ENCODE measurements at places on chromosomes 2 and 18.

GRCh38 chr2:925309-925708 lies 25.3 kb upstream of the SNTG2 start:
- no peak for DNase-seq

DNA sequence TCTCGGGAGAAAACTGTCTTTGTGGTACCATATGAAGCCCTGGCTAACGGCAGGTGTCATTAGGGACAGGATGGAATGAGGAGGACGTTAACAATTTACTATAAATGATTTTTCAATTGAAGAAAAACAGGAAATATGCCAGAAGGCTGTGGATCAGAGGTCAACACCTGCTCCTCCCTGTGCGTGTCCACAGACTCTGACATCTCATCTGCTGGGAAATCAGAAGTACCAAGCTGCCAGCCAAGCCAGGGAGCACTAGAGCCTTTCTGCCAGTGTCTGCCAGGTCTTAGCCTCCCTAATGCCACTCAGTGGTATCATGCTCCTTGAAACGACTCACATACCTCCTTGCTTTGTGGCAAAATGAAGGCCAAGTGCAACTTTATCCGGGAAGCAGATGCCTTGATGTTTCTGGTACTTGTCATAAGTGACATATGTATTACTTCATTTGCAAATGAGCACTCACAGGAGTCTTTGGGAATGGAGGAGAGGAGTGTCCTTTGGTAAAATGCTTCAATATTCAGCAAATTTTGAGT lies 541.1 kb downstream of the SATB2 start:
- DNase-seq, result no peak

DNA sequence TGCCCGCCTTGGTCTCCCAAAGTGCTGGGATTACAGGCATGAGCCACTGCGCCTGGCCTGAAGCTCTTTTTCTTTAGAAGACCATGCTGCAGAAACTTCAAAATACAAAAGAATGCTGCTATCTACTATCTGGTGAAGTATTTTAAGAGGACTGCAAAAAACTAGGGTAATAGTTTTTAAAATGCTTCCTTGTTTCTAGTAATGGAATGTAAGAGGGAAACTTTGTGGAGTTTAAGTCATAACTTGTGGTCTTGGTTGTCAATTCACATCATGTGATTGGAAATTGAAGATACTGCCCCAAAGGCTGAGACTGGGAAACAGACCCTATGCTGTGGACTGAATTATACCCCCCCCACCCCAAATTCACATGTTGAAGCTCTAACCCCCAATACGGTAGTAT lies 68.3 kb downstream of the B3GNT2 start:
- DNase-seq, result no peak

GRCh38 chr2:29475499-29475898 lies 360.3 kb downstream of the CLIP4 start:
- no peak for DNase-seq

GRCh38 chr2:179344280-179344964 lies 79.8 kb upstream of the SESTD1 start:
- DNase-seq, result no peak

DNA sequence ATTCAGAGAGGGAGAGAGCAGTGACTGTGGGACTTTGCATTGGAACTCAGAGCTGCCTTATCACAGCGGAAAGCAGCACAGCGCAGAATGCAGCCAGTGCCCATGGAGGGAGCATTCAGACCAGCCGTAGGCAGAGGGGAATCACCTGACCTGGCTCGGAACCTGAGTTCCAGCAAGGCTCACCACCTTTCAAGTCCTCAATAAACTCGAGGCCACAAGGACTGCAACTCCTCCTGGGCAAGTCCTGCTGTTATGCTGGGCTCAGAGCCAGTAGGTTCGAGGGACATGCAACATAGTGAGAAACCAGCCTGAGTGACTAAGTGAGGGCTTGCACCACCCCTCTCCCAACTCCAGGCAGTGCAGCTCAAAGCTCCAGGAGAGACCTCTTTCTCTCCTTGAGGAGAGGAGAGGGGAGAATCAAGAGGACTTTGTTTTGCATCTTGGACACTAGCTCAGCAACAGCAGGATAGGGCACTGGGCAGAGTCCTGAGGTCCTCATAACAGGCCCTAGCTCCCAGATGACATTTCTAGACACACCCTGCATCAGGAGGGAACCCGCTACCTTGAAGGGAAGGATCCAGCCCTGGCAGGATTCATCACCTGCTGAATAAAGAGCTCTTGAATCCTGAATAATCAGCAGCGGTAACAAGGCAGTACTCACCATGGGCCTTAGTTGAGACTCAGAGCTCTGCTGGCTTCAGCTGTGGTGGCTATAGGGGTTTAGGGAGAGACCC lies 136.8 kb upstream of the OTOS start:
- peak; percentile 53 for DNase-seq

DNA sequence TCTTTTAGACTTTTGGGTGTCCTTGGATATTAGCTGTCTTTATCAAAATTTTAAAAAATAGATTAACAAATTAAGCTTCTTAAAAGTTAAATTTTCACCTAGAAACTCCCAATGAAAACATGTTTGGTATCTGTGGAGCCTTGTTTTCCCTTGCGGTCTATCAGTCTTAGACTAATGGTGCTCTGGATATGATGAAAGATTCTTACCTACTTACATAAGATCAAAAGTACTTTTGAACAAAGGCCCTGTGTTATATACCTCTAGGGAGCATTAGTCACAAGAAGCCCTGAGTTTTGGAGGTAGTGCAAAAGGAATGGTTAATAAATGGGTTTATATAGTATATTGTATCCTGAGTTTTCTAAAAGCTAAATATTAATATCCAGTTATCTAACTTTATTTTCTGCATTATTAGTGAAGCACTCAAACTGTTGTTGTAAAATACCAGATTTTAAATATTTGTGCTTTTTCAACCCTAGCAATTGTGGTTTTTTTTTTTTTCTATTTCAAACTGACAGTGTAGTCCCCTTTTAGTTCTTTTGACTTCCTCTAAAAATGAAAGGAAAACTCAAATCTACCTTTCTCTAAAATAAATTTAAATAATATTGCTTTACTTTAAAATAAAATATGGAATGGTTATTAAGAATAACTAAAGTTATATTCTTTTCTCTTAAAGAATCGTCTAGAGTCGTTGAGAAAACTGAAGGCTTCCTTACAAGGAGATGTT lies 18.1 kb downstream of the NDC80 start:
- DNase-seq, result no peak

GRCh38 chr2:104332731-104333130 lies 521.2 kb upstream of the POU3F3 start:
- peak; percentile 83 for DNase-seq

DNA sequence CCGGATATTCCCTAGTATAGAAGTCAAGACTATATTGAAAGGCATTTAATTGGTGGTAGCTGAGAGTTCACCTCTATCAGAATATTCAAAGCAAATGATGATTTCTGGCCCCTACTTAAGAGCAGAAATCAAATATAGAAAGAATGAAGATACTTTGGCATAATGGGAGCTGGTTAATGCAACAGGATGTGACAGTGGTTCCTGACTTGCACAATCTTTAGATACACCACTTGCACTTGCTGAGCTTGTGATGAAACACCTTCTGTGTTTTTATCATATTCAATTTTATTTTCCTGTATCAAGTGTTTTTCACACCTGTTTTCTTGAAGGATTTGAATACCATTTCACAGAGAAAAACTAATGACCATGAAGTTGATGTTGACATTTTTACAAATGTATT lies 124.1 kb upstream of the CDH19 start:
- DNase-seq, result no peak

- DNase-seq, result no peak
Measured at GRCh38 chr18:50080316-50080715, 114.6 kb downstream of the MYO5B start.

DNA sequence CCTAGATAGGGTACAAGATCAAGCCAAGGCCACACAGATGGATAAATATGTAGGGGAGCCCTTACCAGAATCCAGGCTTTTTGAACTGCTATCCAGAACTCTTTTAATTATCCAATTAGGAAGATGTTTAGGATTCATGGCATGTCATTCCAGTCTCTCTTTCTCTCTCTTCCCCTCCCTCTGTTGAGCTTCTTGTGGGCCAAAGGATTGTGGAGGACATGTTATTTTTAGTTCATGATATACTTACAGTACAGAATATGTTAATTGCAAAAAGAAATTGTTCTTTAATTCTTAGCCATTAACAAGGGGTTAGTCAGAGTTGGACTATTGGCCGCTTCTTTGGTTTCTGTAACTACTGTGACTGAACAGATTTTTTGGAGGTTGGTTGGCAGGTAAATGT lies 113.0 kb downstream of the SETBP1 start:
- DNase-seq, result no peak

DNA sequence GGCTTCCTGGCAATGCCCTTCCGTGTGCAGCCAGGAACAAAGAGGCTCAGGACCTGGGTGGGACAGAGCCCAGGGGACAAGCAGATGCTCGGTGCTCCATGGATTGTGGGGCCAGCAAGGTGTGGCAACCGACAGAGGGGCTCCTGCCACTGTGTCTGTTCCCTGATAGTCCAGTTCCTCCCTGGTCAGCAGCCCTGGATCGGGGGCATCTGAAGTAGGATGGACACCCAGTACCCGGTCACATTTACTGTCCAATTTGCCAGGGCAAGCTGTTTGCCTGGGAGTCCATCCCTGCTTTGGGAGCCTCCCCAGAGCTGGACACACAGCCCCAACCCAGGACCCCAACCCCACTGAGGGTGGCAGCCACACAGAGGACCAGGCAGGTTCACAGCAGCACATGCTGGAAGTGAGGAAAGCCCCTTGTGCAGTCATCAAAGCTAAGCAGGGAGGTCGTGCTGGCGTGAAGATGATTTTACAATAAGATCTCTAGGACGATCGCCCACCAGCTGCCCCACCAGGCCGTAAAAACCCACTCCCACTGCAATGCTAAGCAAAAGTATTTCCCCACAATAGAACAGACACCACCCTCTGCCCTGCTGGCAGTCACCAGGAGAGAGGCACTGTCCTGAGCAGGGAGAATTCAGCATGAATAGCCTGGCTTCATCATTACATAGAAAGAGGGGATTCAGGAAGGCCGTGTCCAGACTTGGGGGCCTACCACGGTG lies 141.7 kb downstream of the NDUFA10 start:
- DNase-seq, result no peak

DNA sequence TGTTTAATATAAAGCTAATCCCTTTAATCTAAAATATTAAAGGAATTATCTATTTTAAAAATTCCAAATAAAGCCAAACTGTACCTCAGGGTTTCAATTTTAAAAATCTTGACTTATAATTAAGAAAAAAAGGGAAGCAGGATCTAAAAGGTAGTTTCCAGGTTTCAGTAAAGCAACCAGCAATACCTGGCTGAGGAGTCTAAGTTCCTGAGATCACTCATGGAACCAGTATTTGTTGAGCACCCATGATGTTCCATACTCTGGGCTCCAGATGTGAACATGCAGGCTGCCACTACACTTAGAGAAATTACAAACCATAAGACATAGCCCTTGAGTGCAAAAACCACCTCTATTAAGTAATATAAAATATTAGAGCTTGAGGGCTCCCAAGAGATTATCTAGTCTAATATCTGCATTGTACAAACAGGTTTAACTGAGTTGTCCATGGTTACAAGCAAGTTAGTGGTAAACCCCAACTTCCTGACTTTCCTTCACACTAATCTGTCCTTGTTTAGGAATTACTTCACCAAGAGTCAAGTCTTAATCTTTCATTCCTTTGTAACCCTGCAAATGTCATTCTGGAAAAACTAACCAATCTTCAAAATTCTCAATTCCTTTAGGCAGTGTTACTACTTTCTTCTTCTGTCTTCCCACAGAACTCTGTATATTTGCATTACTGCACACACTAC lies 49.2 kb downstream of the CLASP1 start:
- peak; percentile 27 for DNase-seq

DNA sequence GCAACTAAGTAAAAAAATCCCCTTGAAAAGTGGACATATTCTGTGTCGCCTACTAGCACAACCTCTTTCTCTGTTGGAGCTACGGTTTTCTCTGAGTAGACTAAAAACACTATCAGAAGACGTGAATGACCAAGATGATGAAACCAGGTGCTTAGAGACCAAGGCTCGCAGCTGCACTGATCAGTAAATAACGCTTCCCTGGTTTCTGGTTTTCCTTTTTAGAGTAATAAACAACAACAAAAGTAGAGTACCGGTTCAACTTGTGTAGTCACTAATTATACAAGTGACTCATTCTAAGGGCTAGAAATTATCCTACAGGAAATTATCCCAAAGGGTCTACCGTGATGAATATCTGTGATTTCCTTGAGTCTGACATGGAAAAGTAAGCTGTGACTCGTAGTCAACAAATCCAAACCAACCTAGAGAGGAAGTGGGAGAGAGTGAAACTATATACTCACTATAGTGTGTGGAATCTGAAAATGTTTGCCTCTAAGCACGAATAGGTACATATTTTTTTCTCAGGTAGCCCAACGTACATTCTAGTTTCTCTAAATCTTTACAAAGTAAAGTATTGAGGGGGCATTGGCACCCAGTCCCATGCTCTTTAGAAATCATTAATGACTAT lies 17.8 kb downstream of the RASGRP3 start:
- no peak for DNase-seq

GRCh38 chr18:60684843-60685513 lies 312.4 kb upstream of the MC4R start:
- peak; percentile 18 for DNase-seq

- peak; percentile 3 for DNase-seq
Measured at GRCh38 chr2:14978845-14979244, 346.3 kb downstream of the LRATD1 start.

GRCh38 chr2:18243816-18244215 lies 316.6 kb downstream of the RDH14 start:
- no peak for DNase-seq

DNA sequence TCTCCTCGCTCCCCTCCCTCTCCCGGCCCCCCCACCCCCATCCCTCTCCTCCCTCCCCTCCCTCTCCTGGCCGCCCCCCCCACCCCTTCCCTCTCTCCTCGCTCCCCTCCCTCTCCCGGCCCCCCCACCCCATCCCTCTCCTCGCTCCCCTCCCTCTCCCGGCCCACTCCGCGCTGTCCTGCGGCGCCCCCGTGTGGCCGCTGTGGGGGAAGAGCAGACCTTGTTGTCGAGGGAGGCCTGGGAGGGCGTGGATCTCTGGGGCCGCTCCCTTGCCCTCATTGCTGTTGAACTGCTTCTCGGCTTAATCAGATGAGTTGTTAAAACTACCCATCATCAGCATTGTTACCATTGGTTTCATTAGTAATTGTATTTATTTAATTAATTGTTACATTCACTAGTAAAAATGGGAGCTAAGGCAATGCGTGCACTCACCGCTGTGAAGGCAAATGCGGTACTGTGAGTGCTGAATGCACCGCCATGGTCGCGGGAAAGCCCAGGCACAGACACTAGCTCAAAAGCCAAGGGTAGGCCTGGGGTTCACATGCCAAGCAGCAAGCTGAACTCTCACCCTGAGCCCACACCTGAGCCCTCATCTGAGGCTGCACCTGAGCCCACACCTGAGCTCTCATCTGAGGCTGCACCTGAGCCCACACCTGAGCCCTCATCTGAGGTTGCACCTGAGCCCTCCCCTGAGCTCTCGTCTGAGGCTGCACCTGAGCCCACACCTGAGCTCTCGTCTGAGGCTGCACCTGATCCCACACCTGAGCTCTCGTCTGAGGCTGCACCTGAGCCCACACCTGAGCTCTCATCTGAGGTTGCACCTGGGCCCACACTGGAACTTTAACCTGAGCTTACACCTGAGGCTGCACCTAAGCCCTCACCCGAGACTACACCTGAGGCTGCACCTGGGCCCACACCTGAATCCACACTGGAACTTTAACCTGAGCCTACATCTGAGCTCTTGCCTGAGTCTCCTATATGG lies 8.8 kb downstream of the RTP5 start:
- DNase-seq, result no peak

GRCh38 chr2:112829961-112830681 lies 6.5 kb downstream of the IL1B start:
- DNase-seq, result no peak
